ENCODE measurements at places on chromosomes 6 and 20.
A peak's percentile ranks its signal among the peaks of the same experiment; 100 is the strongest.

GRCh38 chr6:47502920-47503319, 25.3 kb downstream of the CD2AP start:
- no peak for DNase-seq

GRCh38 chr20:48667889-48668413, 159.8 kb downstream of the PREX1 start:
- DNase-seq: peak; percentile 64

GRCh38 chr6:72417759-72418158, 204.1 kb upstream of the KCNQ5 start:
- no peak for DNase-seq

DNA sequence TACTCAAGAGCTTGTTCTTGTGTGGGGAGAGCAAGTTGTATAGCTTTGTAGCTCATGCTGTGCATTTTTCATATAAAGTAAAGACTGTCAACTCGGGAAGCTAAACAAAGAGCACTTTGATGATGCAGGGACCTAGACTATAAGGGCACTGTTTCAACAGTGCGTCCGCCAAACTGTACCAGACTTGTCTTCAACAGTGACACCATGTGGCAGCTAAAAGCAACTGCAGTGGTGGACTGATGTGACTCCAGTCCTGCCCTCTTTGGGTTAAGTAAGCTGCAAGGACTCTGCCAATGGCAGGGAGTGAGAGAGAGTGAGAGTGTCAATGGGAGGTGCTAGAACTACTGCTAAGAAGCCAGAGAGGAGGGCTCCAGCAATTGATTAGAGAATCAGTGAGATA, 48.1 kb upstream of the MC3R start:
- peak; percentile 24 for DNase-seq

DNA sequence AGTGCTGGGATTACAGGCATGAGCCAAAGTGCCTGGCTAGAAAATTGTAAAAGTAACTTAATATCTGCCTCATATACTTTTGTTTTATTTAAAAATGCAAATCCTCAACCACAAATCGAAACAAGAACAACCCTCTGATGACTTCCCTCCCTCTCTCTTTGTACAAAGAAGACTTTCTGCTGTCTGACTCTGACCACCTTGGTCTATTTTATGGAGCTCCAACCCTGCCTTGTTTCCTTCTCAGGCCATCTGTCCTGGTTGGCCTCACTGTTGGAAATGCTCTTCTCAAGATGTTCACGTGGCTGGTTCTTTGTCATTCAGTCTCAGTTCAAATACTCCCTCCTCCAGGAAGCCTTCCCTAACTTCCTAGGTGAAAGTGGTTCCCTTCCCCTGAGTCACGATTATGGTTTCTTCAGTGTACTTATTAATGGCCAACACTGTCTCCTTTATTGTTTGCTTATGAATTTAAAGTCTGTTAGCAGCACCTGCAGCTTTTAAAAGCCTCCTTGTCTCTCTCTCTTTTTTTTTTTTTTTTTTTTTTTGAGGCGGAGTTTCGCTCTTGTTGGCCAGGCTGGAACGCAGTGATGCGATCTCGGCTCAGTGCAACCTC, 151.5 kb upstream of the SALL4 start:
- no peak for DNase-seq

Measured in H7 (cell line).